ENCODE measurements at places on chromosomes 3 and 15.
A peak's percentile ranks its signal among the peaks of the same experiment; 100 is the strongest.

DNA sequence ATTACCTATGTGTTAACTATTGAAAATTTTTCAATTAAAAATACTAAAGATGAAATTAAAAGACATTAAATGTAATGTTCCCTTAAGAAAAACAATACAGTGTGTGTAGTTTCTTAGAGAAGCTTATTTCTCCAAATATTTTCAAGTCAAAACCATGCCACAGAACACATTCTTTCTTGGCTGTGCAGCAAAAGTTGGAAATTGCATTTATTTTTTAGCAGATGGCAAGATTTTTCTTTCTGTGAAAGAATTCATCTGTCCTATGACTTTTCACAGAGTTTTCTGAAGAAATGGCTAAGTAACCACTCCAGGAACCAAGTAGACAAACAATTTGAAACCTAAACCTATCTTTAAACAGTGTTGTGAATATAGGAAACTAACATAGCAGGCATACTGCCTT lies 47.2 kb downstream of the IMPG2 start:
- no peak for DNase-seq

DNA sequence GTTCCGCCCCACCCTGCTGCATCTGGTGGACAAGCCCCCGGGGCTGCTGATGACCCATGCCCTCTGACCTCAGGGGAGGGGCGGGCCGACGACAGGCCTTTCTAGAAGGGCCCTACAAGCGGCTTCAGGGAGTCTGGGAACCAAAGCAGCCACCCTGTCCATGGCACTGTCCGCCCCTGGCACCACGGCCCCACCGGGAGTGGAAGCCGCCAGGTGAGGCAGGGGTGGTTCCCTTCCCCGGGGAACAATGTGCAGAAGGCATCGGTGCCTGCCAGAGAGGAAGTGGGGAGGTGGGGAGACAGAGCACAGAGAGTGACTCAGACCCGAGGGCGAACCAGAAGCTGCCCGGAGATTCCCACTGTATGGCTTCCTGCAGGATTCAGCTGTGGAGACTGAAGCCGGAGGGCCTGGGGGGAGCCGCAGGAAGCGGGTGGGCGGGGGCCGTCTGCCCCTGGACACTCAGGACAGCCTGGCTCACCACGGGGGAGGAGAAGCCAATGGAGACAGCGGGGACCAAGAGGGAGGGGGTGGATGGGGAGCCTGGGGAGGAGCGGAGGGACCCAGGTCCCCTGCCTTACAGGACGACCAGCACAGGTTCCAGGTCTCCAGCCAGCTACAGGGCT lies 134.0 kb downstream of the TPRA1 start:
- DNase-seq: peak; percentile 15

DNA sequence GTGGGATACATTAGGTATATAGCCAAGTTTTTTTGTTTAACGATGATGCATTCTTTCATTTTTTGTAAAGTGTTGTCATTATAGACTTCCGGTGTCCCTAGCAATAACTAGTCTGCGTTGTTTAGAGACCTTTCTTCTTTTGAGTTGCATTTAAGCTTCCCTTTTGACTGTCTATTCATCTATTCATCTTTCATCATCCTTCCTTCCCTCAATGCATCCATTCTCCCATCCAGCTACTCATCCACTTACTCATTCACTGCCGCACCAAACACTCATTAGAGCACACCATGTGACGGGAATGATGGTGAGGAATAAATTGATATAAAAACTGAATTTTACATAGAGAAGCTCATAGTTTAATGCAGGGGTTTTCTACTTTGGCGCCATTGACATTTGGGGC lies 32.9 kb downstream of the OR4F15 start:
- DNase-seq: no peak

DNA sequence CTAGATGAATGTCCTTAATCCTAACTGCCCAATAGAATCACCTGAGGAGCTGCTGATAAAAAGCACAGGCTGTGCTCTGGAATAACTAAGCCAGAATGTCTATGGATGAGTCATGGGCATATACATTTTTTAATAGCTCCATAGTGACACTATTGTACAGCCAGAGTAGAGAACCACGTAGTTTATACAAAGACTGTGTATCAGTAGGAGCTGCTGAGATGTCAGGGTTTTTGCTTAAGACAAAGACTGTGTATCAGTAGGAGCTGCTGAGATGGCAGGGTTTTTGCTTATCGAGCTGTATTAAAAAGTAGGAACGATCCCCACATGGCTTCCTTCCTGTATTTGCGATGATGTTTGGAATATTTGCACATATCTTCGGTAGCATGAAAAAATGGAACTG lies 137.4 kb downstream of the SV2B start:
- DNase-seq: no peak

- DNase-seq: no peak
Measured at GRCh38 chr3:125589547-125590122, 5.7 kb downstream of the OSBPL11 start.

- DNase-seq: no peak
Measured at GRCh38 chr3:30294241-30294667, 312.1 kb upstream of the TGFBR2 start.
